IMR-90 (cell line): ENCODE measurements at places on chromosomes 4 and X.

DNA sequence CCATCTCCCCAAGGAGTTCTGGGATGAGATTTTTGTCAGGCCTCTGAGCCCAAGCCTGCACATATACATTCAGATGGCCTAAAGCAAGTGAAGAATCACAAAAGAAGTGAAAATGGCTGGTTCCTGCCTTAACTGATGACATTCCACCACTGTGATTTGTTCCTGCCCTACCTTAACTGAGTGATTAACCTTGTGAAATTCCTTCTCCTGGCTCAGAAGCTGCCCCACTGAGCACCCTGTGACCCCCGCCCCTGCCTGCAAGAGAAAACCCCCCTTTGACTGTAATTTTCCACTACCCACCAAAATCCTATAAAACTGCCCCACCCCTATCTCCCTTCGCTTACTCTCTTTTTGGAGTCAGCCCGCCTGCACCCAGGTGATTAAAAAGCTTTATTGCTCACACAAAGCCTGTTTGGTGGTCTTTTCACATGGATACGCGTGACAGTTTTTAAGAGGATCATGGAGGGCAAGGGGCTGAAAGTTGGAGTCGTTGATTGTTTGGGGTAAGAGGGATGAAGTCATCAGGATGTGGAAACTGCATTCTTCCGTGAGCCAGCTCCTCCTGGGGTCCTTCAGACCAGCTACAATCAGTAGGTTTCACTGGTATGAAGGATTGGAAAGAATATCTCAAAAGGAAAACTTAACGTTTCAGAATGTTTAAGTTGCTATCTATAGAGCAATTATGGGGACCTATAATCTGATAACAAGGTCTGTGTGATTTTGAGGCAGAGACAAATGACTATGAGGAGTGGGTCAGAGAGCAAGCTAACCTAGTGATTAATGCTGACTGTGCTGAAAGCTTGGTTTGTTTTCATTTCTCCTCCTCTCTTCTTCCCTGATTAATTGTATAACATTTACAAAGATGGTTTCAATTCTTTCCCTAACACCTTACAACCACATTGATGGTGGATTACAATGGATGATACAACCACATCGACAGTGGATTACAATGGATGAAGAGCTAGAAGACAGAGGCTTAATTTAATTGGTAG, 28.6 kb upstream of the MAGEA11 start:
- DNase-seq, result no peak

DNA sequence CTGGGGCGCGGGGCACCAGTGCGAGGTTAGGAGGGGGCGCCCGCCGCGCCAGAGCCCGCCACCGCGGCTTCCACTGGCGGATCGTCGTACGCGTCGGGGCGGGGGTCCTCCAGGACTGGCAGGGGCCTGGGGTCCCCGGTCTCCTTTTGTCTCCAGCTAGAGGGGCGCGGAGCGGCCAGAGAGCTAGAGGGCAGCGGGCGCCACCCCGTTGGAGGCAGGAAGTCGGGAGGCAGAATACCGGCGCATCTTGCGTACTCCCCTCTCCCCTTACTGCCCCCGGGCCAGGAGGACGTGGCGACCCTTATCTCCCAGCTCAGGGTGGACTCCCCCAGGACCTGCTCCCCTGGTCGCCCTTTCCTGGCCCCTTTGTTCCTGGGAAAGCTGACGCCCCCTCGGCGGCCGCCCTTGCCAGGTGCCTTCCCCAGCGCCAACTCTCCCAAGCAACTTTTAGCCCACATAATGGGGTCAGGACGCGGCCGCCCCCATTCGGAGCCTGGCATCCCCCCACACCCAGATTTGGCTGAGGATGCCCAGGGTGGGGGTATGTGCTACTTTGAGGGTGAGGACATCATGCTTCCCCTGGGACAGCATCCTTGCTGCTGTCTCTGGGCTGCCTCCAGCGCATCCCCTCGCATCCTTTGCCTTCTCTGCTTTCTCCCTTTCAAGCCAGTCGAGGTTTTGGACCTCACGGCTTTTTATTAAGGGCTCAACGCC, 933 bp downstream of the CNKSR2 start:
- no peak for DNase-seq

DNA sequence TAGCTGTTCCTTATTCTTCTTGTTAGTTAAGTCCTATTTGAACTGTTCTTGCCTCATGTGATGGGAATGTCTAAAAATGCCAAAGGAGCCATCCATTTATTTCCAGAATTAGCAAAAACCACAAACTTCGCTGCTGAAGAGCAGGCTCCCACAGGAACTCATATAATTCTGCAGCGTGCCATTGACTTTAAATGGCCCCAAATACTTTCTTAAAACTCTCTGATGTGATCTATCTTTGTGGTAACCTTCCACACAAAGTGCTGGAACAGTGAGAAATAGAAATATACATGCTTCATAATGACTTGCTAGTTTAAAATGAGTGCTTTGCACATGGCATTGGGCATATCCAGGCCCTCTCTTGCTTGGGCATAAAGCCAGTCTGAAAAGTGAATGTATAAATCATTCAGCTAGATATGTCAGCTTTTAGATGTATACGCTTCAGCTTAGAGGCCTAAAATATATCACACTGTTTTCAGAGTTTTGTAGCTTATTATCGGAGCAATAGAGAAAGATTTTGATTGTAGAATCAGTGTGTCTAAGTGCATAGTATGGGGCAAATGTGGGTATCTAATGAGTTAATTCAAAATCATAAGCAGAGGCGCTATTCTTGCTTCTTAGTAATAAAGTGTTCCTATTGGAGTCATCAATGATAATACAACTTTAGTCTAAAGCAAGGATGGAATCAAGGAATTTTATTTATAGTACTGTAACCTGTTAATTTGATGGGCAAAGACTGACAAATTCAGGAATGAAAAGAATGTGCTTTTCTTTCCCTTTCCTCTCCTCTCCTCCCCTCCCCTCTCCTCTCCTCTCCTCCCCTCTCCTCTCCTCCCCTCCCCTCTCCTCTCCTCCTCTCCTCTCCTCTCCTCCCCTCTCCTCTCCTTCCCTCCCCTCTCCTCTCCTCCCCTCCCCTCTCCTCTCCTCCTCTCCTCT, 392.2 kb upstream of the ZFP42 start:
- peak; percentile 83 for DNase-seq

DNA sequence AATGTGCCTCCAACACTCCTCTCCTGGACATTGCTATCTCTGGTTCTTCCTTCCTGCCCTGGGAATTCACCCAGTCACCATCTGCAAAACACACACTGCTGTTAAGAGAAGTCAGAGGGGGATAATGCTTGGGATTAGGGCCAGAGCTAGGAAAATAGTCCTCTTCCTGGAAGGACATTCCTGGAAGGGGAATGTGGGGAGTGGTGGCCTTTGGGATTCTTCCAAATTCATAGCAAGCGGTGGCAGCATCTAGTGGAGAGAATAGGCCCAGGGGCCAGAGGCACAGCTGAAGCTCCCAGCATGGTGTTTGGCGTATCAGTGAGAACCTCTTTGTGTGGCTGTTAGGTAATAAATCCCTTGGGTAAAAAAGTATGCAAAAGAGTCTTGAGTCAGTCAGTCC, 34.3 kb downstream of the SHROOM4 start:
- no peak for DNase-seq

DNA sequence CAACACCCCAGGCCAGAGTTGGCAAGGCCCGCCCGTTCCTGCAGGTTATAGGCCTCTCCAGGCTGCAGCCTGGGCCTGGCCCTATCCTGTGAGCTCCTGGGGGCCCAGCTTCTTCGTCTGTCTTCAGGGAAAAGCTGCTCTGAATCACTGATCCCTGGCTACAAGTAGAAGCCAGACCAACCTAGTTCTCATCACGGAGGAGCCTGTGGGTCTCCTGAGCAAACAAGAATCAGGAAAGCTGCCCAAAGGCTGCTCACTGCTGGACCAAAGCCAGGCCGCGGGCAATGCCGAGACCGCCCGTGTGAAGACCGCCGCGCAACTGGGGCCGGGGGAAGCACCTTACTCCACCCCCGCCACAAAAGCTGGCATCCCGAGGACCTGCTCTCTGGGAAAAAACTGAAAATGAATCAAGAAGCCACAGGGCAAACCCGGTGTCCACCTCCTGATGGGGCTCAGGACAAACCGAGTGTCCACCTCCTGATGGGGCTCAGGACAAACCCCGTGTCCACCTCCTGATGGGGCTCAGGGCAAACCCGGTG, 12.8 kb downstream of the CTBP1 start:
- no peak for DNase-seq
